ENCODE measurements at places on chromosomes 12 and 14. TPM values are rescaled to one million over a fixed set of nuclear protein-coding genes. Genes with fewer than 3 reads are reported as not detected.

RD3L gene
- not detected for total RNA-seq

LRRK2 gene
- total RNA-seq, result 0.02 TPM

- no peak for DNase-seq
These were observed 76.4 kb downstream of the IFNG-AS1 start for GRCh38 chr12:68065687-68066086.

ADAM21 gene
- total RNA-seq, result 0.94 TPM

- no peak for DNase-seq
These were observed 13.1 kb downstream of the ARMH4 start for GRCh38 chr14:58138714-58139482.

DNA sequence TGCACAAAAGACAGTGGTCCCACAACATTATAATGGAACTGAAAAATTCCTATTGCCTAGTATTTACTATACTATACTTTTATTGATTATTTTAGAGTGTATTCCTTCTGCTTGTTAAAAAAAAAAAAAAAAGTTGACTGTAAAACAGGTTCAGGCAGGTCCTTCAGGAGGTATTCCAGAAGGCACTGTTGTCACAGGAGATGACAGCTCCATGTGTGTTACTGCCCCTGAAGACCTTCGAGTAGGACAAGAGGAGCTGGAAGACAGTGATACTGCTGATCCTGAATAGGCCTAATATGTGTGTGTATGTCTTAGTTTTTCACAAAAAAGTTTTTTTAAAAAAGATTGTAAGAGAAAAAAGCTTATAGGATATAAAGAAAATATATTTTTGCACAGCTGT lies 12.3 kb downstream of the UBE2N start:
- DNase-seq, result no peak

- peak; percentile 99 for DNase-seq
These were observed 45.0 kb upstream of the OR6J1 start for GRCh38 chr14:22689199-22689598.

DBX2 gene
- not detected for total RNA-seq

DNA sequence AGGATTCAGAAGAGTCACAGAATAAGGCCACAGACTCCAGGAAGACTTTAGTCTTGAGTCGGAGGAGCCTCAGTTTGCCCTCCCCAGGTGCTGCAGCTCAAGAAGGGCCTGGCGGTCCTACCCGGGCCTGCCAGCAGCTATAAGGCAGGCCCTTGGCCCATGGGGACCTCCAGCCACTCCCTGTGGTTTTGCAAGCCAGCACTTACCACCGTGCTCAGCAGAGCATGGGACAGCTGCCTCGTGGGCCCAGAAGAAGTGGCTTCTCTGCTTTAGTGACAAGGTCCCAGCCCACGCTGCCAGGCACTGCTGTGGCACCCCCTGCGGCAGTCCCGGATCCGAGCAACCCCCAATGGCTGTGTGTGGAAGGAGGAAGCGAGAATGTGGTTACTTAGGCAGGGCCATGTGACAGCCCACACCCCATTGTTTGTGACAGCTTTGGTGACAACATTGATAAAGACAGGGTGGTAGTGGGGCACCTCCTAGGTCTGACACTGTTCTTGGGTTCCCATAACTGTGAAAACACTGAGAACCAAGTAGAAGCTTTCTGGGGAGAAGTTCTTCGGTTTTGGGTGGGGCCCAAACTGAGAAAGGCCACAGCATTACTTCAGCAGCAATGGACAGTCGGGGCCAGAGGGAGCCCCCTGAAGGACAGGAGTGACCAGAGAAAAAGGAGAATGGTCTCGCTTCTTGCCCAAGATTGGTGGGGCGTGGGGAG lies at the start of gene SELPLG:
Gene SELPLG (minus strand): TSS at position 361 of the 715 bp plus-strand sequence. CDS start 9,587 bp downstream, outside the sequence.
- no peak for DNase-seq

DNA sequence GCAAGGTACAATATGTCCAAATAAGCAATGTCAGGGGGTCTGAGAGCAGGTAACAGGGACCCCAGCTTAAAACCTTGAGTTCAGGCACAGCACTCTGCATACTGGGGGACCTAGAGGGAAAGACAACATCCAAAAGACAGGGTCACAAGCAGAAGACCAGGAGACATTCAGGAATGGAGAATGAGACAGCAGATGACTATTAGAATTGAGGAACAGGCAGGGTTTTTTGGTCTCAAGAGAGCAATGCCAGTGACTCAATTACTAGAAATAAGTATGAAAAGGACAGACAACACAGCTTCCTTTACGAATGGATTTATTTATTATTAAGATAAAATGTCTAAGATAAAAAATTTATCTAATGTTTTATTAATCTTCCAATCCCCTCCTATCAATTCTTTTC lies 223.0 kb downstream of the PTPRO start:
- DNase-seq, result no peak

SYNDIG1L gene
- total RNA-seq, result not detected

- peak; percentile 91 for DNase-seq
These were observed 586.3 kb downstream of the LRFN5 start for GRCh38 chr14:42192738-42193653.

DNA sequence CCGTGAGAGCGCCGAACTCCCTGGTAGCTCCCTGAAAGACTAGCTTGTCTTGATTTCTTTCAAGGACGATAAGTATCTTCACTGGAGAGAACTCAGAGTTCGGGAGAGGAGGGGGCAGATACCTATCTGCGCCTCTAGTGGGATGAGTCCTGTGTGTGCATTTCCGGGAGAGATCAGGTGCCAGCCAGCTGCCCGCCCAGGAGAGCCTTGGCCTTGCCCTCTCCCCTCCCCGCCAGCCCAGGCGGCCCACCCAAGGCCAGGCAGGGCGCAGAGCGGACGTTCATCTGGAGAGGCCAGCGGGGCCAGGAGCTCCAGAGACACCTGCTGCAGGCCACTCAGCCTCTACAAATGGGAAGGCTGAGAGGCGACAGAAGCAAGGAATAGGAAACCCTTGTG lies 1.0 kb downstream of the CD9 start:
- DNase-seq, result no peak

- no peak for DNase-seq
These were observed 18.6 kb upstream of the RIN3 start for GRCh38 chr14:92495027-92495426.

MYF5 gene
- not detected for total RNA-seq

GRCh38 chr12:123696207-123696606 lies 15.9 kb upstream of the ATP6V0A2 start:
- DNase-seq, result no peak

- no peak for DNase-seq
These were observed 326.5 kb downstream of the NAV3 start for GRCh38 chr12:78157199-78157598.

CPM gene
- total RNA-seq, result 2.7 TPM

GRCh38 chr14:81309511-81309910 lies 88.8 kb upstream of the GTF2A1 start:
- no peak for DNase-seq

GRCh38 chr12:109827566-109828550 lies 5.3 kb downstream of the TRPV4 start:
- no peak for DNase-seq

GRCh38 chr12:21831791-21832344 lies 57.4 kb upstream of the KCNJ8 start:
- peak; percentile 29 for DNase-seq

DNA sequence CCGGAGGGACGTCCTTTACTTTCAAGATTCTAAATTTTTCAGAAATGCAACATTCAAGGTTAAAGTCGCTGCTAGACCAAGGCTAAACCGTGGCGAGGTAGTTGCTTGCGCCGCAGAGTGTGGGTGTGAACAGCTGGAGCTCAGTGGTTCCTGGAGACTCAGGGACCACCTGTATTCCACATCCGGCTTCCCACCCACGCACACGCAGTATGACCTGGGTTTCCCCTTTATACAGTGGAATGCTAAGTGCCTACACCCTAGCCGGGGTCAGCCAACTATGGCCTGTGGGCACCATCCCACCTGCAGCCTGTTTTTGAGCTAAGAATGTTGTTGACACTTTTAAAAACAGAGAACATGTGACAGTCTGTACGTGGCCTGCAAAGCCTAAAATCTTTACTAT lies 42.9 kb upstream of the TESC start:
- no peak for DNase-seq

GRCh38 chr14:84657911-84658310 lies 872.0 kb upstream of the FLRT2 start:
- no peak for DNase-seq

KRT6A gene
- total RNA-seq, result 0.95 TPM

OTUB2 gene
- total RNA-seq, result 3.3 TPM

- DNase-seq, result no peak
These were observed 53.5 kb upstream of the LDHB start for GRCh38 chr12:21710958-21711775.

DNA sequence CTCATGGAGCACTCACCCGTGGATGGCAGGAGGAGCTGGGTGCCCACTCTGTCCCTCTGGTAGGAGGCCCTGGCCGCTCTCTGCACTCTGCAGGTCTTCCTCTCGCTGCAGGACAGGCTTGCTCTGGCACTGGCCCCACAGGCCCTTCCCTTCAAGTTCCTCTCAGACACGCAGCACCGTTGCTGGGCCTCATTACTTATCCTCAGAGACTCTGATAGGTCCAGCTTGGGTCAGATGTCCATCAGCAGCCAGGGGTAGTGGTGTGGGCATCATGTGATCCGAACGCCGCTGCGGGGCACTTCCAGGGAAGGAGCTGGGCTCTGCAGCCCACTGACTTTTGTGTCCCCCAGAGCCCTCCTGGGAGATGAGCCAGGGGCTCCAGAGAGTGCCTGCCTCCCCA lies 11.8 kb downstream of the OTUB2 start:
- DNase-seq, result no peak

SLC6A13 gene
- total RNA-seq, result 2.6 TPM

LGR5 gene
- total RNA-seq, result 0.32 TPM

DNA sequence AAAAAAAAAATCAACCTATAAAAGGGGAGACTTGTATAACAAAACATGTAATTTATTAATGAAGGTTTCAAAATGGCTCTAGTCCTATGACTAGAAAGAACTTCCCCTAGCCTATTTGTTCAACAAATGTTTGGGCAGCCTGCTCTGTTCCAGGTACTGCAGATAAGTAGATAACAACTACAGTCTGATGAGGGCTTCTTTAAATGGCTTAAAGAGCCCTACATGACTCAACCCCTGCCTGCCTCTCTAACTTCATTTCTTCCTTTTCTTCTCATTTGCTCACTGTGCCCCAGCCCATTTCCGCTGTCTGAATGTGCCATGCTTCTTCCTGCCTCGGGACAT lies 21.5 kb downstream of the ALDH6A1 start:
- DNase-seq, result no peak

DLK1 gene
- total RNA-seq, result 1.3 TPM

DNA sequence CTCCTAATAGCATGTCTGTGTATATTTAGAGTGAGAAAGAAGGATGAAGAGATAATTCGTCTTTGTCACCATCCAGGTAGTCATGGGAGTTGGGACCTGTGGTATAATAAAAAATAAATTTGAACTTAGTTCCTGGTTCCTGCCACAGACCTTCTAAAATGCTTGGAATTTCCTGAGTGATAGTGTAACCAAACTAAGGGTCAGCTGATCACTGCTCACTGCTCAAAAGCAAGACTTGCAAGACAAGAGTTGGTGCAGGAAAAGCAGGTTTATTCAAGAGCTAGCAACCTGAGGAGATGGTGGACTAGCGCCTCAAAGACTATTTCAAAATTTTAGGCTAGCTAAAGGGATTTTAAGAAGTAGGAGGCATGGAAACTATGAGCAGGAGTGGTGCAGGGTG lies 19.1 kb downstream of the ANG start:
- peak; percentile 36 for DNase-seq

DNA sequence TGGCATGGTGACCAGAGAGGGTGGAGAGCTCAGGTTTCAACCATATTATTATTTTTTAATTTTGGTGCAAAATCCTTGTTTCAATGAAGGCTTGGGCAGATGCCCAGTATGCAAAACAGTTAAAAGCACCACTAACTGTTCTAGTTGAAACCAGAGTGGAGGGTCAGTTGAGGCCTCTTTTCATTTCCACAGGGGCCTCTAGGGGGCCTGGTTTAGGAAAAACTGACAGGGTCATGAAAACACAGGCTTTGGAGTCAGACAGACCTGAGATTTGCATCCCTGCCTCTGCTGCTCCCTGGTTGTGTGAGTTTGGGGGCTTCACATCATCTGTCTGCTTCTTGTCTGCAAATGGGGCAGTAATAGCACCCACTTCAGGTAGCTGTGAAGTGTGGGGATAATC lies 3.3 kb upstream of the RPH3A start:
- no peak for DNase-seq

- DNase-seq, result peak; percentile 79
These were observed 10.6 kb downstream of the BBS10 start for GRCh38 chr12:76337583-76337982.

All from astrocyte (in vitro differentiated cells and primary cell).